ENCODE measurements at places on chromosomes 7 and 10. TPM values are rescaled to one million over a fixed set of nuclear protein-coding genes. Genes with fewer than 3 reads are reported as not detected.

- H3K36me3 ChIP-seq = peaks cover 3% of the 10 kb centered on the region
- H3K4me3 ChIP-seq = no peak overlapping the region
- no peak for DNase-seq
- peaks cover 12% of the 10 kb centered on the region for H3K4me1 ChIP-seq
Observed at GRCh38 chr7:2526659-2527504, 7.3 kb downstream of the LFNG start.

DNA sequence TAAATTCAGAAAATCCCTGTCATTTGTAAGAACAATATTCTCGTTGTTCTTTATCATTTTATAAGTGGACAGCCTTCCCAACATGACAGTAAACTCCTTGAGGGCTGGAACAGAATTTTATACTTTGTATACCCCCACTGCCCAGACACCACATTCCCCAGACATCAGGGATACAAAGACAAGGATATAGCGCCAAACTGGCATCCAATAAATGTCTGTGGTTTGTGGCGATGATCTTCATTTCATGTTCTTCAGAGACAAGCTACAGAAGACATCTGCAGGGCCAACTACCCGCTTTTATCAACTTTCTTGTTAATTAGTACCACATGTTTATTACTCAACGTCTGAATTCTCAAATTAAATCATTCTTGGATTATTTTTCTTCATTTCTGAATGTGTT, 155.9 kb downstream of the ATE1 start:
- no peak for DNase-seq
- no peaks in the 10 kb centered on the region for H3K27me3 ChIP-seq
- H3K4me1 ChIP-seq = no peaks in the 10 kb centered on the region
- no peak overlapping the region for H3K4me3 ChIP-seq
- H3K36me3 ChIP-seq = no peaks in the 10 kb centered on the region
- no peak overlapping the region for H3K27ac ChIP-seq

GRCh38 chr7:74625446-74625845, 32.1 kb upstream of the GTF2I start:
- peak; percentile 36 for DNase-seq
- H3K4me3 ChIP-seq = no peak overlapping the region
- no peak overlapping the region for H3K27ac ChIP-seq
- no peaks in the 10 kb centered on the region for H3K36me3 ChIP-seq
- H3K4me1 ChIP-seq = peaks cover 4% of the 10 kb centered on the region

DNA sequence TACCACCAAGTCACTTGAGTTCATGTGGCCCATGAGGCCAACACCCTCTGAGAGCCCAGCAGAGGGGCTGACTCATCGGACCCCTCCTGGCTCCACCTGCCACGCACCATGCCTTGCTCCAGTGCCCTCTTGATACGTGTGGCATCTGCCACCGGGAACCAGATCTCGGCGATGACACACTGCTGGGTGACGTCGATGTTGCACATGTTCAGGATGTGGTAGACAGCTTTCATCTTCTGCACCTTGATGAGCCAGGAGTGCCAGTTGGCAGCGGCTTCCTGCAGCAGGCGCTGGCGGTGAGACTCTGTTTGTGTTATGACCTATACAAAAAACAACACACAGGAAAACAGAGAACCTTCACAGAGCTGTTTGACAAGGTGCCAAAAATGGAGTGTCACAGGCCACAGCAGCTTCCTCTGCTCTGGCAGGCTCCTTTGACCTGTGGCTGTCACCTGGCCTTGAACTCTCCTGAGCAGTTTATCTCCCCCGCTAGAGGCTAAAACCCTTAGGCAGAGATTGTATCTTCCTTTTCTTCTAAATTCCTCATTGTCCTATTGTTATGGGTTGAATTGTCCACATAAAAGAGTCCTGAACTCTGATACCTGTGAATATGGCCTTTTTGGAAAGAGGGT, 45.2 kb upstream of the TMEM213 start:
- no peak overlapping the region for H3K27ac ChIP-seq
- no peaks in the 10 kb centered on the region for H3K4me1 ChIP-seq
- no peak overlapping the region for H3K4me3 ChIP-seq
- no peak for DNase-seq
- no peaks in the 10 kb centered on the region for H3K36me3 ChIP-seq
- no peaks in the 10 kb centered on the region for H3K27me3 ChIP-seq

- H3K4me1 ChIP-seq = no peaks in the 10 kb centered on the region
- no peak overlapping the region for H3K27ac ChIP-seq
- H3K27me3 ChIP-seq = no peaks in the 10 kb centered on the region
- peaks cover 2% of the 10 kb centered on the region for H3K36me3 ChIP-seq
Observed at GRCh38 chr10:905503-905902, 26.0 kb downstream of the LARP4B start.

DNA sequence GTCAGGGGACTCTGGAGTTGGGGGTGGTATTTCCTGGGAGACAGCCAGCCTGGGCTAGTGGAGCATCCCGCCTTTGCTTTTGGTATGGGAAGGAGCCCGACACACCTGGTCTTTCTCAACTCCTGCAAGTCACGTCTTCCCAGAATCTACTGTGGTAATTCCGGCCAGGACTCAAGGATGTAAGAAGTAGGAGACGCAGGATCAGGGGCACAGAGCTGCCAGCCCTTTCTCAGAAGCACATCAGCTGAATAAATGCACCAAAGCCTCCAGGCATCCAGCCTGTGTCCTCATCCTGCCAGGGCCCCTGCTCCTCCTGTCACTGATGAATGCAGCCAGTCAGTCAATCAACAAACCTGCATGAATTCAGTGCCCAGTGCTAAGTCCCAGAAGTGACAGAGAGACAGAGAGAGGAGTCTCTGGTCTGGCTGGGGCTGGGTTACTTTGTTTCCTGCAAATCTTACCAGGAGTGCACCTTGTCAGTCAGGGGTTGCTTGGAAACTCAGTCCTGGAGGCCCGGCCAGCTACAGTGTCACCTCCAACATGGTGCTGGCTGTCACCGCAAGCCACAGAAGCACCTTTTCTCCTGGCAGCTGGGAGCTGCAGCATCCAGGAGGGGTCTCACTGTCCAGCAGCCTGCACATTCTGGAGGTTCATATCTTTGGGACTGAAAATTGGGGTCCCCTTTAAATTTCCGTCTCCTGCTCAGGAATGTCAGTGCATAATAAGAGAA, 101.8 kb downstream of the PTPRE start:
- H3K36me3 ChIP-seq = peaks cover 6% of the 10 kb centered on the region
- no peaks in the 10 kb centered on the region for H3K27me3 ChIP-seq
- no peak overlapping the region for H3K4me3 ChIP-seq
- DNase-seq = no peak
- H3K27ac ChIP-seq = no peak overlapping the region

DNA sequence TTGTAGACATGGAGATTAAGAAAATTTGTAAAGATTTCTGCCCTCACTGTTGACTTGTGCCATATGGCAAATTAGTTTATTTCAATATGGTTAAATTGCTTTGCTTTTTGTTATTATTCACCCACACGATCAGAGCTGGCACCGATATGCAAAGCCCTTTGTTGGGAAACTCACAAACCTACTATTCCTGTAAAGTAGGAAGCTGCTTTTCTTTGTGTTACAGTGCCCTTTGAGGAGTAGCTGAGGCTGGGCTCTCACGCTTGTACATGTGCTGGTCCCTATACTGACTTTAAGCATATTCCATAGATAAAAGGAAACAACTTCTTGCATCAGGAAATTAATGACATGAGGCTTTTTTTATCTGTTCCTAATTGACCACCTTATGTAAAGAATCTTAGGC, 17.6 kb upstream of the AOAH start:
- no peaks in the 10 kb centered on the region for H3K27me3 ChIP-seq
- DNase-seq = no peak
- no peak overlapping the region for H3K4me3 ChIP-seq
- no peaks in the 10 kb centered on the region for H3K4me1 ChIP-seq
- no peaks in the 10 kb centered on the region for H3K36me3 ChIP-seq

TMEM243 gene
- polyA plus RNA-seq = 18.6 TPM

GDF10 gene
- 0.63 TPM for polyA plus RNA-seq

LRIT1 gene
- not detected for polyA plus RNA-seq

ZP3 gene
- 1.4 TPM for polyA plus RNA-seq

All from small intestine (tissue), 16 donors.